Coronary artery (tissue), 2 donors: ENCODE measurements at places on chromosomes 16 and 17.

DNA sequence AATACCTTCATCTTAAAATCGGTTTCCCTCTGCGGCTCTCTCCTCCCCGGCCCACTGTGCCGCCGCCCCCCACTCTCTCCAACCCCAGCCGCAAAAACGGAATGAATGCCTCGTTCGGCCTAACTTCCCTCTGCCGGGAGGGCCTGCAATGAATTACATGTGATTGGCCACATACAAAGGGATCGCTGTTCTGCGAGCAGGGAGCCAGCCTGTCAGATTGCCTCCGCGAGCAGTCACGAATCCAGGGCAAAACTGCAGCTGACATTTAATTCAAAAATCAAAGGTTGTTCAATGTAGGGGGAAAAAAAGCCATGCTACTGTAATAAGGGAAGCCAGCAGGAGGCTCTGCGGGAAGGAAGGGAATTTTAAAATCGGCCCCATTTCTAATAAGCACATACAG, 84.9 kb downstream of the TBC1D16 start:
- DNase-seq = no peak

DNA sequence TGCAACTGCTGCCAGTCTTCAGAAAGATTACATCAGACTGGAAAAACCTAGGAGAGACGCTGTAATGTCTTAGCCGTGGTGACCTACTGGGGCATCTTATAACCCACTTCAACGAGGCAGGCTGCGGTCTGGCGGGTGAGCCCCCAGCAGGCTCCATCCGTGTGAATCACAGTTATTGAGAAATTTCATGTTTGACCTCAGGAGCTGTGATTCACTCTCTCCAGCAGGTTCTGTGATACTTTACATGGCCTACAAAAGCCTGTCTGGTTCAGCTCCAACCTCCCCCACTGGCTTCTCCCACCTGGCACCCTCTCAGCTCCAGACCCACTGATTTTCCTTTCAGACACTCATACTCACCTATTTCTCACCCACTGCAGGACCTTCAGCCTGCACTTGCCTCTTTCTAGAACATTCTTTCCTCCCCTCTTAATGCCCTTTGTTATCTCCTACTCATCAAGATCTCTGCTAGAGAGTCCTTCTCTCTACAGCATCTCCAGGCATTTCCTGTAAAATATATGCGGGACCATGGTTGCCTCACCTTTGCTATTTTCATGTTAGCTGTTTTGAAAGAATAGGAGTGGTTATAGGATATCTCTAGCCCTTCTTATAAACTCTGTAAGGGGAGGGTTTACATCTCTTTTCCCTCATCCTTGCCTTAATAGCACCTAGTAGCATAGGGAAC, 227.9 kb downstream of the MAF start:
- no peak for DNase-seq

GRCh38 chr17:75752405-75752709, 12.6 kb downstream of the GALK1 start:
- no peak for DNase-seq

GRCh38 chr17:10117581-10118001, 80.8 kb downstream of the GAS7 start:
- DNase-seq = no peak

GRCh38 chr16:12210258-12210880, 233.8 kb downstream of the SNX29 start:
- no peak for DNase-seq
